Endodermal cell (in vitro differentiated cells): ENCODE measurements at places on chromosomes 1 and 21. TPM values are rescaled to one million over a fixed set of nuclear protein-coding genes. Genes with fewer than 3 reads are reported as not detected.
A peak's percentile ranks its signal among the peaks of the same experiment; 100 is the strongest.

CHIA gene
- not detected in 2 replicates for total RNA-seq

ARMH1 gene
- 3.9 and 4.0 TPM in 2 replicates for total RNA-seq

LRRC53 gene
- total RNA-seq = not detected in 2 replicates

CFHR5 gene
- total RNA-seq = not detected in 2 replicates

CAMK1G gene
- 0.50 and 0.55 TPM in 2 replicates for total RNA-seq

DNA sequence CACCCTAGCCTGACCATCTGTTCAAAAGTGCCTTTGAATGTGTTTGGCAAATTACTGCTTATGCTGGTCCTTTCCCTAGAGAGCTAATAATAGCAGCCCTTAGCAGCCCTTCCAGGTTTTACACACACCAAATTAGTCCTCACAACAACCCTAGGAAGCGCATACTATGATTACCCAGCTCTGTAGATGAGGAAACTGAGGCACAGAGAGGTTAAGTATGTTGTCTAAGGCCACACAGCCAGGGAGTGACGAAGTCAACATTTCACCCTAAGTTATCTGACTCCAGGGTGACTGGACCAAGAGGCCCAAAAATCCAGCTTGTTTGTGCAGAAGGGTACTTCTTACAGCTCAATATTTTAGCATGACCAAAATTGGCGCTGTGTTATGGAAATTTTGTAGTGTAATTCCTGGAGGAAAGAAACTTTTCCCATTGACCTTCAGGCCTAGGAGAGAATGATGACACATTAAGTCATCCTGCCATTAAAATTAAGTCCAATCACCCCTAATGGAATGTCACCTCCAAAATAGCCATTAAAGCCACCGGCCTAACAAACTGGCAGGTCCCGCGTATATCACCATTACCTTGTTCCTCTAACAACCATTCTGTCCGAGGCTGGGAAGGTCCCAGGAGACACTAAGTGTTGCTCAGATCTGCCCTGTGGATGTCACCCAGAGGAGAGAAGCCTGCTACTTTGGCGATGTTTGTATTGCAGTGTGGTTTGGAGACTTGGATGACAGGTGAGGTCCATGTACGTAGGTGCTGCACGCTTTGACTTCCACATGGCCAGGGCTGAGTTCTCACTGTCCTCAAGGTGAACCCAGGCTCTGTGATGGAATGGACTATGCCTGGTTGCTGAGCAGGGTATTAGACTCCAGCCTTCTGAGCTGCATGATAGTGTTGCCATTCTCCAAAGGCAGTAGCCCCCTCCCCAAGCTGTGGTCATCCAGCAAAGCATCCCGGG, 258.3 kb downstream of the TOMM20 start:
- no peaks in the 10 kb centered on the region for H3K36me3 ChIP-seq
- DNase-seq = no peak
- no peak overlapping the region for H3K4me3 ChIP-seq
- no peaks in the 10 kb centered on the region for H3K4me1 ChIP-seq

GRCh38 chr1:26124418-26125331, 13.1 kb downstream of the PDIK1L start:
- H3K4me1 ChIP-seq = no peaks in the 10 kb centered on the region
- no peak overlapping the region for H3K4me3 ChIP-seq
- H3K36me3 ChIP-seq = peaks cover 8% of the 10 kb centered on the region
- no peak for DNase-seq

GRCh38 chr1:247295274-247295684, 36.4 kb downstream of the ZNF496 start:
- peak overlapping the region; percentile 48 for H3K4me3 ChIP-seq

- no peak for DNase-seq
- peaks cover 4% of the 10 kb centered on the region for H3K4me1 ChIP-seq
- H3K4me3 ChIP-seq = no peak overlapping the region
- no peak overlapping the region for H3K27ac ChIP-seq
- peaks cover 93% of the 10 kb centered on the region for H3K36me3 ChIP-seq
Observed at GRCh38 chr1:23698466-23698865, 6.9 kb downstream of the RPL11 start.

DNA sequence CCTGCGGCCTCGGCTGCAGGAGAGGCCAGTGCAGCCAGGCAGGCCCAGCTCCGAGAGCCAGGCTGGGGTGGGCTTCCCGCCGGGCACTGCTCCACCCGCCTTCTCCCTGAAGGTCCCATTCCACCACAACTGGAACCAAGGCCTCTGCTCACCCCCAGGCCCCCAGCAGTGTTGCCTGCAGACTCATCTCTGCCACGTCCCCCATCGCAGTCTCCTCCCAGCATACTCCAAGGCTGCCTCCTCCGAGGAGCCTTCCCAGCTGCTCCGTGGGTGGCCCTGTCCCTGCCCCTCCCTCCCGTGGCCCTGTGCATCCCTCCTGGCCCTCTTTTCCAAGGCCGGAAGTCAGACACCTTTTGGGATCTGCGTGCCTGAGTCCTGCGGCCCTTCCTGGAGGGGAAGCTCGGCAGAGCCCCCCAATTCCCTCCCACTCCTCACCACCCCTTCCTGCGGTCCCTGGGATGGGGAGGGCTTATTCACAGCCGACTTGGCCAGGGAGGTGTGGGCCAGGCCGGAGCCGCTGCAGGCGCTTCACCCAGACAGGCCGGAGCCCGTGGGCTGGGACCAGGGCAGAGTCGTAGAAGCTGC, 47.6 kb downstream of the SLX9 start:
- no peak for DNase-seq
- no peaks in the 10 kb centered on the region for H3K27me3 ChIP-seq
- H3K4me3 ChIP-seq = no peak overlapping the region
- no peaks in the 10 kb centered on the region for H3K4me1 ChIP-seq
- no peak overlapping the region for H3K27ac ChIP-seq
- no peaks in the 10 kb centered on the region for H3K36me3 ChIP-seq

GRCh38 chr1:174114106-174114505, 45.2 kb upstream of the RABGAP1L start:
- no peak overlapping the region for H3K4me3 ChIP-seq
- no peak overlapping the region for H3K27ac ChIP-seq
- H3K4me1 ChIP-seq = no peaks in the 10 kb centered on the region
- H3K27me3 ChIP-seq = no peaks in the 10 kb centered on the region
- H3K36me3 ChIP-seq = no peaks in the 10 kb centered on the region

- H3K36me3 ChIP-seq = peaks cover 37% of the 10 kb centered on the region
- H3K4me3 ChIP-seq = no peak overlapping the region
- H3K4me1 ChIP-seq = no peaks in the 10 kb centered on the region
- H3K27ac ChIP-seq = no peak overlapping the region
- no peak for DNase-seq
- H3K27me3 ChIP-seq = no peaks in the 10 kb centered on the region
Observed at GRCh38 chr1:240491796-240492195, 120.2 kb downstream of the GREM2 start.

GRCh38 chr1:181951213-181951612, 110.3 kb downstream of the ZNF648 start:
- H3K4me3 ChIP-seq = no peak overlapping the region
- no peak overlapping the region for H3K27ac ChIP-seq
- no peaks in the 10 kb centered on the region for H3K4me1 ChIP-seq
- H3K36me3 ChIP-seq = no peaks in the 10 kb centered on the region
- no peaks in the 10 kb centered on the region for H3K27me3 ChIP-seq

GRCh38 chr1:205032508-205032907, 10.5 kb upstream of the CNTN2 start:
- no peak for DNase-seq
- no peak overlapping the region for H3K27ac ChIP-seq
- peaks cover 12% of the 10 kb centered on the region for H3K27me3 ChIP-seq
- no peaks in the 10 kb centered on the region for H3K36me3 ChIP-seq

DNA sequence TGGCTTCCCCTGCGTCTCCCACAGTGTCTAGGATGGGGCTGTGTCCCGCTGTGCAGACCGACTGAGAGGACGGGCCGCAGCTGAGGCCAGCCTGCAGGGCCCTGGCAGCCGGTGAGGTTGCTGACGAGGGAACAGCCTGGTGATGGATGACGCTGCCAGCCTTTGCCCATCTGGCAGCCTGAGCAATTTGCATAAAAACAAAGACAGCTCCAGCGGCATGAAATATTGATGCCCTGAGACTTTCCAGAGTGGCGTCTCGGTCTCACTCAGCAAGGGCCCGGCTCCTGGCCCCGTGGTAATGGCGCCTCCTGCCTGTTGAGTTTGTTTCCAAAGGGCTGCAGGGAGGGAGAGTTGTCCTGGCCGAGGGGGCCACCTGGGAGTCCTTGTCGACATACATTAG, 19.1 kb upstream of the KCNA10 start:
- H3K27ac ChIP-seq = peak overlapping the region; percentile 96
- no peaks in the 10 kb centered on the region for H3K4me1 ChIP-seq
- DNase-seq = no peak
- H3K27me3 ChIP-seq = peaks cover 9% of the 10 kb centered on the region
- H3K36me3 ChIP-seq = no peaks in the 10 kb centered on the region

DNA sequence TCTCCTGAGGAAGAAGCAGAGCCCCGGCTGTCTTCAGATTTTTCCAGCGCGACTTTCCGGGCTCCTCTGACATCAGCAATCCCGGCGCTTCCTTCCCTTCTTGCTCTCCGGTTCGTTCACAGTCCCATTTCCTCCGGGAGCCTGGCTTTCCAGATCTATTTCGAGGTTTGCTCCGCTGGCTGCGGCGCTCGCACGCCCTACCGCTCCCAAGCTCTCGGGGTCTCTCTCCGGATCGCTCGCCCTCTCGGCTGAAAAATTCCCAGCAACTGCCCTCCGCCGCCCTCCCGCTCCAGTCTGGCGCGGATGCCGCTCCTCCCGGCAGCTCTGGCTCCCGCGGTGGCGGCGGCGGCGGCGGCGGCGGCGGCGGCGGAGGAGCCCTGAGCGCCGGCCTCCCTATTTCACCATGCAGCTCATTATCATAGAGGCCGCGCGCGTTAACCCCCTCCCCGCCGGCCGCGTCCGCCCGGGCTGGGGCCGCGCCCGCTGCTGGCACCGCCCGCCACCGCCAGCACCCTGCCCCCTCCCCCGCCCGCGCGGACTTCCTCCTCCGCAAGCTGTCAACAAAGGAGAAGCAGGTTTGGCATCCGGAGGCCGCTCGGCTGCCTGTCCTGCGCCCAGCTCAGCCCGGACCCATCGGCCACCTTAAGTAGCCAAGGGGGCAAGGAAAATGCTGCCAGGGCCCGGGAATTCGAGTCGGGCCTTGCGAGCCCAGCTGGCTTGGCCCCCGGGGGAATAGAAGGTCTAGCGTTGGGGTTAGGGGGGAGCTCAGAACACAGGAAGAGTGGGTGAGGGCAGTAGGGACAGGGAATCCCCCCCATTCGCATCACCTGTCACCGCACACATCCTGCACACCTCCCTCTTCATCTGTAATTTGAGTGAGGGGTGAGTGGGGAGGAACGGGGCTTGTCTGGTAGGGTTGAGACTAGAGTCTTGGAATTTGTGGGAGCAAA, at the start of gene PLXNA2:
Gene PLXNA2 (minus strand): TSS at position 418 of the 950 bp plus-strand sequence. CDS start 26,462 bp downstream, outside the sequence.
- DNase-seq = peak; percentile 96
- H3K4me1 ChIP-seq = peaks cover 5% of the 10 kb centered on the region
- H3K27me3 ChIP-seq = no peaks in the 10 kb centered on the region
- peaks cover 39% of the 10 kb centered on the region for H3K36me3 ChIP-seq
- H3K4me3 ChIP-seq = peak within 1 kb of the TSS; percentile 100
- H3K27ac ChIP-seq = peak within 1 kb of the TSS; percentile 26

GRCh38 chr1:169610108-169610507, 19.8 kb downstream of the SELP start:
- H3K27me3 ChIP-seq = peaks cover 14% of the 10 kb centered on the region
- no peak for DNase-seq
- no peak overlapping the region for H3K27ac ChIP-seq
- no peaks in the 10 kb centered on the region for H3K4me1 ChIP-seq
- no peak overlapping the region for H3K4me3 ChIP-seq
